D341Med (cell line): ENCODE measurements at places on chromosomes 1 and 21.

DNA sequence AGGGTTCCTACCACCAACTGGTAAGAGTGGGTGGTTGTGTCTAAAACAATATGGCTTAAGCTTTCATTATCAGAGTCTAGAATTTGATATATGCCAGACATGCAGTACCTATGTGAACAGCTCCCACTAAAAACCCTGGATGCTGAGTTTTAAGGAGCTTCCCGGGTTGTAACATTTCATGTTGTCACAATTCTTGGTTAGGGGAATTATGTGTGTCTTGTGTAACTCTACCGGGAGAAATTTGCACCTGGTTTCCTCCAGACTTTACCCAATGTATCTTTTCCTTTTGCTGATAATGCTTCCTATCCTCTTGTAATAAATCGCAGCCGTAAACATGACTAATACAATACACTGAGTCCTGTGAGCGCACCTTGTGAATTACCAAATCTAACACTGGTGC is 48.3 kb downstream of the ARID4B start:
- no peak for DNase-seq

GRCh38 chr1:205963352-205964155 is 20.3 kb upstream of the SLC26A9 start:
- no peak for DNase-seq

DNA sequence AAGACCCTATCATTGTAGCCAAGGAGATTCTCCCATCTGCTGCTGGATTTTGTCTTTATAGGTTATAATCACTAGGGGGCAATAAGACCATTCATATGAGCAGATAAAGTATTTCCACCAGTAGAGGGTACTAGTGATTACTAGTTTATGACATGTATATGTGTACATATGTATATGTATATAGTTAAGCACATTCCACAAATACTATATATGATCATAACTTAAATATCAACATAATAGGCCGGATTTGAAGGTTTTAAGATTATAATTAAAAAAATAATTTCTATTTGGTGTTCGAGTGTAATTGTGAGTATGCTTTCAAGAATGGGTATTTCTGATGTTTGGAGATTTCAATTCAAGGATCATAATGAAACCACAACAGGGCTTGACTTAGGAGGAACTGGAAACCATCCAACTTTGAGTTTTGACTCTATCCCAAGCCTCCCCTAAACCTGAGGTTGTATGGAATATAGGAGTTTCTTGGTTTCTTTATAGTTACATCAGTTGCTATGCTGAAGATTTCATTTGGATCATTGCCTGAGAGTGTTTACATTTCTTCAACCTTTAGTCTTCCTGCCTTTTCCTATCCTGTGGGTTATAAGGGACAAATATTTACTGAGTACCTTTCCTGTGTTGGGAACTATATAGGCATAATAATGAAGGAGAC is 16.9 kb downstream of the TCEANC2 start:
- peak; percentile 58 for DNase-seq

GRCh38 chr1:236035681-236036101 is 29.2 kb downstream of the NID1 start:
- no peak for DNase-seq

GRCh38 chr1:203180611-203181330 is 5.1 kb upstream of the MYBPH start:
- DNase-seq = no peak

- DNase-seq = no peak
These were observed 4.5 kb downstream of the DLGAP3 start for GRCh38 chr1:34924759-34925555.

GRCh38 chr21:40120940-40121575 is 253.8 kb downstream of the PCP4 start:
- DNase-seq = no peak

- no peak for DNase-seq
These were observed 5.0 kb upstream of the ILDR2 start for GRCh38 chr1:166980383-166980782.

GRCh38 chr1:116870300-116870699 is 39.4 kb upstream of the PTGFRN start:
- no peak for DNase-seq
